ENCODE measurements at places on chromosomes 7 and 10.
A peak's percentile ranks its signal among the peaks of the same experiment; 100 is the strongest.

- no peak for DNase-seq
Measured at GRCh38 chr7:155189590-155189989, 108.1 kb upstream of the INSIG1 start.

DNA sequence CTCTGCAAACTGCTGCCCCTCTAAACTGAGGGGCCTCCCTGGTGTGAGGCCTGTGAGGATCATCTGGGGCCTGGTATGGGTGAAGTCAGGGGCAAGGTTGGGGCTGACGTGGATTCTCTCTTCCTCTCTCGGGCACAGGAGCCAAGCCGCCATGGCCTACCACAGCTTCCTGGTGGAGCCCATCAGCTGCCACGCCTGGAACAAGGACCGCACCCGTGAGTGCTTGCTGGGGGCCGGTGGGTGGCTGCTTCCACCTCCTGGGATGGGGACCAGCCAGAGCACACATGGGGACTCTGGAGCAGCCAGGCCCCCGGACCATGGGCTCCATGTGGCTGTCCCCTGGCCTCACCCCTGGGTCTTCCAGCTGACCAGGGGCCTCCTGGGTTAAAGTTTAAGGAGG, 11.0 kb downstream of the ARPC1B start:
- DNase-seq: no peak

DNA sequence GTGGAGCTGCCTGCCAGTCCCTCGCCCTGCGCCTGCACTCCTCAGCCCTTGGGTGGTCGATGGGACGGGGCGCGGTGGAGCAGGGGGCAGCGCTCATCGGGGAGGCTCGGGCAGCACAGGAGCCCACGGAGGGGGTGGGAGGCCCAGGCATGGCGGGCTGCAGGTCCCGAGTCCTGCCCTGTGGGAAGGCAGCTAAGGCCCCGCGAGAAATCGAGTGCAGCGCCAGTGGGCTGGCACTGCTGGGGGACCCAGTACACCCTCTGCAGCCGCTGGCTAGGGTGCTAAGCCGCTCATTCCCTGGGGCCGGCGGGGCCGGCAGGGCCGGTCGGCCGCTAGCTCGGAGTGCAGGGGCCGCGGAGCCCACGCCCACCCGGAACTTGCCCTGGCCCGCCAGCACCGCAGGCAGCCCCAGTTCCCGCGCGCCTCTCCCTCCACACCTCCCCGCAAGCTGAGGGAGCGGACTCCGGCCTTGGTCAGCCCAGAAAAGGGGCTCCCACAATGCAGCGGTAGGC, 565.9 kb upstream of the NRG3 start:
- no peak for DNase-seq

- DNase-seq: no peak
Measured at GRCh38 chr10:7915923-7916536, 97.7 kb downstream of the TAF3 start.

GRCh38 chr7:100951172-100951571, 1.8 kb downstream of the MUC3A start:
- no peak for DNase-seq

DNA sequence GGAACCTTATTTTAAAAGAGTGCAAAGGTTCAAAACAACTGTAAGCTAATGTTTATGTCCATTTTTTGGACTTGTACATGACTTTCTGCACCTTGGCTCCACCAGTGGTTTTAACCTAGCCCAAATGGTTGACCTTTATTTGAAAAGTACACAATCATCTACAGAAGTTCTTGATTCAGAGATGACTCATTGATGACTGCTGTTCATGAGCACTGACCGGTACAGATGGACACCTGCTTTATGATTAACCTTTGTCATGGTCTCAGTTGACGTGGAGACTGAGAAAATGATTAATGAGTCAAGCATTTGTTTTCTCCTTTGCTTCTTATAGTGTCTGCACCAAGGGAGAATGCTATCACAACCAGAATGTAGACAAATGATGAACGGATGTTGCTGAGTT, 55.7 kb upstream of the PTER start:
- DNase-seq: peak; percentile 17

GRCh38 chr10:87578160-87578841, 73.6 kb downstream of the MINPP1 start:
- DNase-seq: no peak

- no peak for DNase-seq
Measured at GRCh38 chr10:82515256-82515655, 640.3 kb downstream of the NRG3 start.

DNA sequence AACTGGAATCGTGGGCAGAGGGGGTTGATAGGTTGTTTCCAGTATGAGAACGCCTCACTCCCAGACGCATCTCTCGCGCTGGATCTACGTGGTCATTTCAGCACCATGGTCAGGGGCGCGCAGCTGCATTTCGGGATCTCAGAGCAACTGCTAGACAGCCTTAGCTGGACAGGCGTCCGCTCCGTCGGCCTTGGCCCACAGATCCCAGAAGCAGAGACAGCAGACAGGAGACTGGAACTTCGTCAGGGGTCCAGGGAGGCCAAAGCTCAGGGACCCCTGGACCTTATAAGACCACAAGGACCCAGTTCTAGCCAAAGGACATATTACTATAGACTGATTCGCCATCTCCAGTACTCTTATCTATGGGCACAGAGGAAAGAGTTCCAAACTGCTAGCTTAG, 5.3 kb downstream of the NEUROG3 start:
- no peak for DNase-seq

DNA sequence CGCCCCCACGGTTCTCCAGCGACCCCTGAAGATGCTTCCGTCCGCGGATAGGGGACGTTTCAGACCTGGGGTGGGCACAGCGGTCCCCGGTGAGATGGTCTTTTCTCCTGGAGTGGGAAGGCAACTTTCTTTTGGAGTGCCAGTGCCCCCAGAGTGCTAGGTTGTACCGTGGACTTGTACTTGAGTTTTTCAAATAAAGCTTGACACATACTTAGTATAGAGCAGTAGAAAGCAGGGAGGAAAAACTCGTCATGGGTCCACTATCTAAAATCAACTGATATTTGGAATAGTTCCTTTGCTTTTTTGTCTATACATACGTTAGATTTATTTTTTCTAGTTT, 28.4 kb downstream of the RBM20 start:
- no peak for DNase-seq

DNA sequence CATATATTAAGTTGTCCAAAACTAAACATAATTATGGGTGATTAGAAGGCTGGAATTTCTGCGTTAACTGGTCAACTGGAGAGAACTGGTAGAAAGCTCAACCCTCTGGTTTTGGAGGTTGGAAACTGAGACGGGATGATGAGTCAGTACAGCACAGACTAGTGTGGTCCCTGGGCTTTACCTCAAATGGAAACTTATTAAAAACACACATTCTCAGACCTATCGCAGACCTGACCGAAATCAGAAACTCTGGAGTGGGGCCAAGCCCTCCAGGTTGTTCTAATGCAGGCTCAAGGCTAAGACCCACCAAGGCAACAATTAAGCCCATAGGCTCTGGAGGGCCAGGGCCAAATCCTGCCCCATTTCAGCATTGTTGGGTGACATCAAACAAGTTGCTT, 136.9 kb downstream of the KCNMA1 start:
- DNase-seq: no peak

- no peak for DNase-seq
Measured at GRCh38 chr7:124761164-124761715, 4.4 kb downstream of the GPR37 start.

DNA sequence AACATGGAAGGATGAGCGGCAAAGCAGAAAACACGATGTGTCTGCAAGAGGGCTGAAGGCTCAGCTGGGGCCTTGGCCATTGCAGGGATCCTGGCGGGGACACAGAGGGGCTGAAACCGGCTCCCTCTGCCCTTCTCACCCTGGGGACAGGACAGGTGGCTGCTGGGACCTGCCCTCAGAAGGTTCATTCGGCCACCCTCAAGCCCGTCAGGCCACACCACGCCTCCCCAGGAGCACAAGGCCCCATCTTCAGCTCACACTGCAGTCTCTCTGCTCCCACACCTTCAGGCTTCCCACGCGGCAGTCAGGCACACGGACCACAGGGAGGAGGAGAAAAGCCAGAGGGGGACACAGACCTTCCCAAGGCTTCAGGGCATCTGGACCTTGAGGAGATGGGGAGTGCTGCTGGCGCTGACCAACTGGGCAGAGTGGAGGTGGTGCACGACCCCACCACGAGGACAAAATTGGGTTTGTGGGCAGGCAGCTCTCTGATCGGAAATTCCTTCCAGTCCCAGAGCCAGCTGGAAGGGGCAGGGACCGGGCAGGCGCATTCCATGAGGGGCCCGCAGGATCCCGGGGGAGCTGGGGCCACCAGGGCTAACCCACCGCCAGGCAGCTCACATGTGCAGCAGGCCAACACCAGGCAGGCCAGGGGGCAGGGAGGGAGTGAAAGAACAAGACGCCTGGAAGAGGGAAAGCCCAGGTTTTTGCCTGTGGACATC, 104.0 kb downstream of the MAD1L1 start:
- no peak for DNase-seq

GRCh38 chr7:151896486-151896885, 19.6 kb upstream of the PRKAG2 start:
- no peak for DNase-seq

DNA sequence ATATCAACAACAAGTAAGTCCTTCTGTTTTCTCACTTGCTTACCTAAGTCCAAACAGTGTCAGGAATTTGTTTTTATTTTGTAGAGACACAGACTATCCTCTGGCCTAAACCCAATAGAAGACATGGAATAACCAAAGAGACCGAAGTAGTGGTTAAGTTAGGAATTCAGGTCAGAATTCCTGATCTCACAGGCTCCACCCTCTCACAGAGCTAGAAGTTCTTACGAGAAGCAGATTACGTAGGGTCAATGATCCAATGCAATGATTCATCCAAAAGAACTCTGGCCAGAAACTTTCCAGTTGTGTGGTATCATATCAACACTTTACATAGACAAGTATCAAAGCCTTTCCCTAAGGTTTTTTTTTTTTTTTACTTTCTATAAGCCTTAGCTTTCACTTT, 73.8 kb downstream of the IQUB start:
- no peak for DNase-seq

GRCh38 chr10:91289305-91289704, 68.8 kb downstream of the PCGF5 start:
- DNase-seq: no peak

DNA sequence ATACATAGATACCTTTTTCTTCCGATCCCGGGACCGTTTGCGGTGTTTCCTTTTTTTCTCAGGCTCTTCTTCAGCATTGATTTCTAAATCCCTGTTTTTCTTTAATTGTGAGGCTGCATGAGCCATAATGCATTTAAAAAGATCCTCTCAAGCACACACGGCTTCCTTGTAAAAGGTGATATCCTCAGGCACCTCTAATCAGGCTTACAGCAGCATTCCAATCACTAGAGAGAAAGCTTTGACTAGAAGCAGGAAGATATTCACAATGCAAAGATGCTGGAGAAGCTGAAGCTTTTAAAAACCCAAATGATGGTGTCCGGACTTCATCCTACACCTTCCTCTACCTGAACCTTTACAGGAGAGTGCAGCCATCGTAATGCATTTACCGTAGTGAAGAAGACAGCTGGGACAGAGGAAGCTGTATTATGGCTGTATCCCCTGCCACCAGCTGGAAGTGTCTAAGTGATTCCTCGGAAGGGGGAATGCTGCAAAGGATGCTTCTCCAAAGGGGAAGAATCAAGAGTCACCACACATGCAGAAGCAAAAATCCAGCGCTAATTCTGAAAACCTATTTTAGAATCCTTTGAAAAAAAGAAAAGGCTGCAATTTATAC, at the start of gene ANK3:
Gene ANK3 (minus strand): TSS at position 463 of the 613 bp plus-strand sequence. CDS start 337 bp downstream, at position 126.
- DNase-seq: no peak

DNA sequence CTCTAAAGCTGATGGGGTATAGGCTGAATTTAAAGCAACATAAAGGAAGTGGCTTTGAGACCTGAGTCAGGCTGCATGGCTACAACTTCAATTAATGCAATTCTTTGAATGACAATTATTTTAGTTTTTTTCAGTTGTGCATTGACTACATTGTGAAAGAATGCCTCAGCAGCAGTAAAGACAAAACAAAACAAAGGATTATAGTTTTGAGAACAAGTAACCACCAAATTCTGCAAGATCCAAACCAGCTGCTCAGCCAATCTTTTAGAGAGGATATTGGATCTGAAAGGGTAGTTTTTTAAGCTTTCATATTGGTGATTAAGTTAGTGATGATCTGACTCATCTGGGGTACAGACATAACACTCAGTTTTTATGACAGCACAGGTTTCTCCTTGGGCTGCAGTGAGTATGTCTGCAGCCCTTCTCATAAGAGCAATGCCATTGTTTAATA, 40.6 kb upstream of the ABCA13 start:
- no peak for DNase-seq

- DNase-seq: no peak
Measured at GRCh38 chr7:34011017-34011695, 105.8 kb downstream of the BMPER start.

DNA sequence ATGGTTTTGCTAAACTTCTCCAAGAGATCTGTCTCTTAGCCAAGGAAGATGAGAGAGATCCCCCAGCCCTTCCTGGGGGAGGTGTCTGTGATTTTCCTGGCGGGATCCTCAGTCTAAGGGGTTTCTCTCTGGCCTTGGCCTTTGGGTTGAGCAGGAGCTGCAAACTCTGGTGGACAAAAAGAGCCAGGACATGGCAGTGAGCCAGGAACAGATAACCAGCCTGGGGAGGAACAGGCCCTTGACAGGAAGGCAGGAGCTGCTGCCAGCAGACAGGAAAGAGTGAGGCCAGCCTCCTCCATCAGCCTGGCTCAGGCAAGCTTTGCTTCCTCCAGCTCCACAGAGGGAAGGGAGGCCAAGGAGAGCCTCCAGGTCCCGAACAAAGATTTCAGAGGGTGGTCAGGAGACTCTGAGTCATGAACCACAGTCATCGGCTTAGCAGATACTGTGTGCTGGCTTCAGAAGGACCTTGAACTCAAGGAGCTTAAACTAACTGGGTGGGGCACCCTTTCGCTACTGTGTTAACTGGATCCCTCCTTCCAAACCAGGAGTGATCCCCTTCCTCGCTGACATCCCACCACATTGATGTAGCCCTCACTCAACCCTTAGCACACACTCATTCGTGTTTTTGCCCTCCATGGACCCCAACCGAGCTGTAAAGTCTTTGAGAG, 34.7 kb downstream of the DDIT4 start:
- DNase-seq: no peak

GRCh38 chr10:86285136-86285790, 81.3 kb downstream of the GRID1 start:
- no peak for DNase-seq

GRCh38 chr7:2782121-2782520, 62.0 kb downstream of the GNA12 start:
- DNase-seq: no peak

- no peak for DNase-seq
Measured at GRCh38 chr10:97778452-97779302, 6.9 kb upstream of the SFRP5 start.

- DNase-seq: no peak
Measured at GRCh38 chr7:127018889-127019288, 233.9 kb downstream of the GRM8 start.

DNA sequence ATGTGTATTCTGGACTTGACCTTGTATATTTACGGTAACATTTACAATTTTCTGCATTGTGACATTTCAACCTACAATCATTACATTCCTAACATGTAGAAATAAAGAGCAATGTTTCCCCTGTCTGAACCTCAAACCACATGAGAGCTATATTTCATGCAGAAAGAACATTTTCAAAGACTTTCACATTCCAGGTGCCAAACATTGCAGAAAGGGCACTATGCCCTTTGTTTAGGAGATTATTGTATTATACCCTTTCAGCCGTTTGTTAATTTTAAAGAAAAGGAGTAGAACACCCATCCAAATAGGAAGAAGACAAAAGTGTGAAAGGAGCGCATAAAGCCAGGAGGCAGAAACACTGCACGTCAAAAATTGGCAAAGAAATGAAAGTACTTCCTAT, 260.4 kb downstream of the RELN start:
- no peak for DNase-seq

- DNase-seq: no peak
Measured at GRCh38 chr10:133357285-133358161, at the start of gene FUOM. Gene FUOM (minus strand): TSS chr10:133358019. CDS start chr10:133358007, 12 bp downstream.
